ENCODE measurements at places on chromosomes 11 and 22.

GRCh38 chr22:28826921-28827320 is 26.6 kb upstream of the XBP1 start:
- no peak for DNase-seq

DNA sequence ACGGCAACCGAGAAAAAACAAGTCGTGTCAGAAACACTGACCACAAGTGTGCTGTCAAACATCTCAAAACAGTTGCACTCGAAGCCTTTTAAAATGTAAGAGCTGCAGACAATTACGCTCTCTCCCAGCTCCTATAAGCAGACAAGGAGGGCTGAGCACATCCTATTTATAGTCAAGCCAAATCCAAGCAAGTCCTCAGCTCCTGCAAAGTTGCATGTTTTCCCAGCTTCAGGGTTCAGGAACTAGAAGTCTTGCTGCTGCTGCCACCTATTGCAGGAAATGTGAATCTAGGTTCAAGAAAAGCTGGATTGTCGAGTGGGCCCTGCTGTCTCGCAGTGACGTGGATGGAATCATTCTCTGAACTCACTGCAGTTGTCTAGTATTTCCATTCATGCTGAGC is 15.5 kb downstream of the EFCAB6 start:
- peak; percentile 8 for DNase-seq

- no peak for DNase-seq
These were observed 84.2 kb downstream of the CELSR1 start for GRCh38 chr22:46453006-46453828.

DNA sequence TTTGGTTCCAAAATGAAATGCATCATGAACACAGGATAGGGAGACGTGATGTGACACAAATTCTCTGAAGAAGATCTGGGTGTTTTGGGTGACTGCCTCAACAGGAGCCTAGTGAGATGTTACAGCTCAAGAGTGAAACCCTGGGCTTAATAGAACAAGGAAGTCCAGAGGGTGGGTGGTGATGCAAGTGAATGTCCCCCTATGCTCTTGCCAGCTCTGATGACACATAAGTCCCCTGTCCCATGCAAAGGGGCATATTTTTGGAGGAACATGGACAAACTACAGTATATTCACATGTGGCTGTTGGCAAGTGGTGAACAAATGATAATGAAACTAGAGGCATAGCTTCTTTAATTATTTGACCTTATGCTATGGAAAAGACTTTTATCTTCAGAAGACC is 9.2 kb downstream of the CRTAM start:
- DNase-seq: no peak

DNA sequence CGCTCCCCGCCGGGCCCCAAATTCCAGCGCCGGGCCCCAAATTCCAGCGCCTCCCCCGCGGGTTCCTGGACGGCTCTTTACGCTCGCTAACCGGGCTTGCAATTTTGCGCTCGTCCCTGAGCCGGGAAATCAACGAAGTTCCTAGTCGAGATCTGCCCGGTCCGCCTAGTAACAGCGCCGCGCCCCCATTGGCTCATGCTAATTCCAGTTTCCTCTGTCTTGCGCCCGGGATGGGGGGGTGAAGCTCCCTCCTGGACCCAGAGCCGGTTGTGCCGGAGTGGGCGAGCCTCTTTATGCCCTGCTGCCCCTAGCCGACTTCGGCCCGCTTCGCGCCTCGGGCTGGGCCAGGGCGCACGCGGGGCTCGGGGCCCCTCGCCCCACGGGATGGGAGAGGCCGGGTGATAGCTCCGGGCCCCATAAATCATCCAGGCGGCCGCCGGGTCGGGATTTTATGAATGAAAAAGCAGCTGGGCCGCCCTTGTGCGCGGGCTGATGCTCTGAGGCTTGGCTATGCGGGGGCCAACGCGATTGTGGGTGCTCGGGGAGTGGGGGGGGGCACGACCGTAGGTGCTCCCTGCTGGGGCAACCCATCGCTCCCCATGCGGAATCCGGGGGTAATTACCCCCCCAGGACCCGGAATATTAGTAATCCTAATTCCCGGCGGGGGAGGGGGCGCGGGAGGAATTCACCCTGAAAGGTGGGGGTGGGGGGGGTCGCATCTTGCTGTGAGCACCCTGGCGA is 1.8 kb upstream of the CCND1 start:
- peak; percentile 82 for DNase-seq

GRCh38 chr22:20671409-20672081 is 102.4 kb upstream of the SERPIND1 start:
- DNase-seq: no peak

GRCh38 chr11:61611309-61611708 is 30.4 kb upstream of the SYT7 start:
- DNase-seq: no peak

DNA sequence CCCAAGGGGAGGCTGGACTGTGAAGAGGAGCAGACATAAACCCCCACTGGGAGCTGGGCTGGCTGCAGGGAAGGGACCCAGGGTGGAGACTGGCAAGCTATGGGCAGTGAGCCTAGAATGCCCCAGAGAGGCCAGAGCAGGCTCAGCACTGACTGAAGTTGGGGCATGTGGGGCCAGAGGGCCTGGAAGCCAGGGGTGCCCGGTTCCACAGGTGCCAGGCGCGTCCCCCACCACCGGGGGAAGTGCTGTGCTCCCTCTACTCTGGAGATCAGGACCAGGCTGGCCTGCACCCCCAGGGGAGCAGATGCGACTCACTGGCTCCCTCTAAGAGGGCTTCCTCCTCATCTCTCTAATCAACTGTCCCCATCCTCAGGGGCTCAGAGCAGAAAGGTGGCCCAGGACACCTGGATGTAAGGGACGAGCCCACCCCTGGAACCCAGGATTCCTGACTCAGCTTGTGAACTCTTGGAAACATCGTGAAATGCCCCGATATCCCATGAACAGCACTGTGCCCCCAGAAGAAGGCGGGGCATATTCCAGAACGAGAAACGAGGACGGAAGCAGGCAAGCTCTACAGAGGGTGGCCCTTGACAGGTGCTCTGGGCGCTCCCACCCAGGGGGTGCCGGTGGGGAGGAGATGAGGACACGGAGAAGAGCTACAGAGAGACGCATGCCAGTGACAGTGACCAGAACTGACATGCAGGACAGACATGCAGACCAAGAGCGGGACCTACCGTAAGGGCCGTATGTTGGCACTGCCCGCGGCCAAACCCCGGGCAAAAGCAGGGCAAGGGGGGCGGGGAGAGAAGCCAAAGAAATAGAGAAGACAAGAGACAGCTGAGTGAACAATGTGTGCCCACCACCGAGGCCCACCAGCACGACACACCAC is 20.4 kb downstream of the MAFF start:
- DNase-seq: no peak

- DNase-seq: no peak
These were observed 31.1 kb downstream of the TSPAN4 start for GRCh38 chr11:873706-874105.

GRCh38 chr11:114762408-114762807 is 84.1 kb downstream of the NXPE2 start:
- DNase-seq: no peak

DNA sequence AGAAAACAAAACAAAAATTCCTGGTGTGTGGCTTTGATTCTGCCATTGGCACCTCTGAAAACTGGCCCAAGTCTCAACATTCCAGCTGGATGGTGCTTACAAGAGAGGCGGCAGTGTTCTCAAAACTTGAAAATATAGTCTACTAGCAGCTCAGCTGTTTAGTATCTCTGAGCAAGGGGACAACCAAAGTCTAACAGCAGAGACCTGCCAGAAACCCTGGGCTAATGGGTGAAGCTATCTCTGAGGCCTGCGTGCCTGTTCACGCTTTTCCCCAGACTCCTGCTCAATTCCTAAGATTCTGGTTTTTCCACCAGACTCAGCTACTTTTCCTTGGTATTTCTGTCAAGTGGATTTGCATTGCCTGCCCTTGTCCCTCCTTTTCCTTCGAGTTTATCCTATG is 17.9 kb downstream of the TMEM218 start:
- no peak for DNase-seq

- DNase-seq: no peak
These were observed 99.3 kb downstream of the FDX1 start for GRCh38 chr11:110529043-110529442.

- DNase-seq: no peak
These were observed 1.5 kb upstream of the TRABD start for GRCh38 chr22:50184004-50184901.

GRCh38 chr11:120601536-120601935 is 90.0 kb downstream of the GRIK4 start:
- DNase-seq: no peak

Measured in Panc1 (cell line).